SJCRH30 (cell line): ENCODE measurements at places on chromosomes 5 and 9. TPM values are rescaled to one million over a fixed set of nuclear protein-coding genes. Genes with fewer than 3 reads are reported as not detected.

The HTR4 gene
- 0.06 TPM in 1 of 2 replicates, not detected in the other for total RNA-seq

The NDST1 gene
- total RNA-seq = 30.0 and 31.4 TPM in 2 replicates

The ADGRD2 gene
- not detected in 2 replicates for total RNA-seq

The FOXD1 gene
- 10.5 and 10.9 TPM in 2 replicates for total RNA-seq

The SLC36A3 gene
- total RNA-seq = not detected in 2 replicates

The OGN gene
- total RNA-seq = not detected in 2 replicates

The PDLIM4 gene
- 65.4 and 66.3 TPM in 2 replicates for total RNA-seq

- DNase-seq = no peak
Observed at GRCh38 chr9:133423216-133423615, 1.0 kb downstream of the ADAMTS13 start.

DNA sequence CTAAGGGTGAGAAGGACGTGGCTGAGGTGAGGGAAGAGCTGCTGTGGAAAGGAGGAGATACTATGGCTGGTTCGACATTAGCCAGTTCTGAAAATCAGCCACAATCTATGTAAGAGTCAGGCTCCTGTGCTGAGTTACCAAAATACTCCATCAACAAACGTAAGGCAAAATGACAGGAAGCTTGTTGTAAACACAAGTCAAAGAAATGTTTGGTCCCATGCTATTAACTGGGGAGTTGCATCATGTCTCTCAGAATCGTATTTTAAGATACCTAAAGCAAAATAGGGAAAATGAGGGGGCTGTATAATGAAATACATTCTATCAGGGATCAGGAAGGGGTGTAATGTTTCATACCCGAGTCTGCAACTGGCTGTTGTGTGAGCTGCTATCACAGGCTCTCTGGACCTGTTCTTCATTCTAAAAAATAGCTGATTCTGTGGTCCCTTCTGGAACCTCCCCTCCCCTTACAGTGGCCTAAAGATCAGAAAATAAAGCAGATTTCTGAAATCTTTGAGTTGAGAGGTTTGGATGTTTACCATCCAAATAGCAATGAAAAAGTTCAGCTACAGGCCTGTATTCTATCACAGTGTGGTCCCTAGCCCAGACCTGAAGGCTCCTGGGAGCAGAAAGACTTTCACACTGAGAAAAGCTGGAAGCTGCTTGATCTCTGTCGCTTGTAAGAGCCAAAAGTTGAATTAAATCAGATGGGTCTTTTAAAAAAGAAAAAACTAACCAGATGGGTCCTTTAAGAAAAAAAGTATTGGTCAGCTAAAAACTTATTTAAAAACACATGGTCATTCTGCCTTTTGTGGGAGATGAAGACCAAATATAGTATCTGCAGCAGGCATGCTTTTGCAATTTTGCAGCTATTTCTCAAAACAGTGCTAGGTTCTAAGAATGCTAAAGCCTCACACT, 97.8 kb upstream of the SMC5 start:
- DNase-seq = no peak

GRCh38 chr9:124429530-124429867, 14.3 kb upstream of the PSMB7 start:
- DNase-seq = no peak

DNA sequence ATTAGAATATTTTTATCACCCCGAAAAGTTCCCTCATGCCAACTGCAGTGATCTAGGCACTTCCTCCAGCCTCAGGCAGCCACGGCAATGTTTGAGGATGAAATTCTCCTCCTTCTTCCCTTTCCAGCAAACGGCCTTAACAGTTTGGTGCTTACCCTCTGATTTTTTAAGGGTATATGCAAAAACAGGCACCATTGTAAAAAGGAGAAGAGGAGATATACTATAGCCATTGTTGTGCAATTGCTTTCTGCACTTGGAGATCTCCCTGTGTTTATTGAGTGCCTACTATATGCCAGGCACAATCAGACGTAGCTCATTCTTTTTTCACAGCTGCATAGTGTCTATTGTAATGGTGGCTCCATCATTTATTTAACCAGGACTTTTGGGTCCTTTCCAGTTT, 29.4 kb downstream of the GSN start:
- DNase-seq = no peak

- no peak for DNase-seq
Observed at GRCh38 chr5:165775111-165775510, 2269.7 kb downstream of the MAT2B start.

GRCh38 chr9:120099065-120099464, 480.9 kb downstream of the CDK5RAP2 start:
- DNase-seq = peak; percentile 4

- DNase-seq = no peak
Observed at GRCh38 chr5:92941806-92942205, 639.2 kb downstream of the NR2F1-AS1 start.

DNA sequence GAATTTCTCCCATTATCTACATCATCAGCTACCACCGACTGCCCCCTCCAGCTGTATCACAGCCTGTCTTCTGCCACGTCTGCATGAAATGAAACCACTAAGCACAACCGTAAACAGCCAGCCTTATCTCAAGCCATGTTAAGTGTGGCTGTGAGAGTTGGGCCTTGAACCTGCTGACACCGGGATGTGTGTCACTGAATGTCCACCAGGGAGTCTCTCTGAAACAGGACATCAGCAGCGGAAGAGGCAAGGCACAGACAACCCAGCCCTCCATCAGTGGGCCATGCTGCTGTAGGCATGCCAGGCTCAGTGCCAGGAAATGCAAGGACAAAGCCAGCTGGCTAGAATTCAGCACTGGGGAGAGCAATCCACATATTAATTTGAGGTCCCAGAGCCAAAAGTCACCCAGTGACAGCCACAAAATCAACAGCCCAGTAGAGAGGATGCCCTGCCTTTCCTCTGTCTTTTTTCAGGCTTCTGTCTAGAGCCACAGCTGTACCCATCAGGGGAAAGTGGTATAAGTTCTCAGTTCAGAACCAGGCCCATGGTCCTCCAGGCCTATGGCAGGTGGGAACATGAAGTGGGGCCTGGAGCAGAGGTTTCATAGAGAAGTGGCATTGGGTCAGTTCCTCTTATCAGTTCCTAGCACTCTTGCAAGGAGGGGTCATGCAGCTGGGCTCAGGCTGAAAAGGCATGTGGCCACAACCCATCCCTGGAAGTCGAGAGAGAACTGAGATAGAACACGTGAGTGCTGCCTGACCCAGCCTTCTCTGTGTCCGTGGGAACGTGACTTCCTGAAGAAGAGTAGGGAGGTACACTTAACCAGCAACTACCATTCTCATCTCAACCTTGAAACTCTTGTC, 199.4 kb downstream of the ESM1 start:
- no peak for DNase-seq

DNA sequence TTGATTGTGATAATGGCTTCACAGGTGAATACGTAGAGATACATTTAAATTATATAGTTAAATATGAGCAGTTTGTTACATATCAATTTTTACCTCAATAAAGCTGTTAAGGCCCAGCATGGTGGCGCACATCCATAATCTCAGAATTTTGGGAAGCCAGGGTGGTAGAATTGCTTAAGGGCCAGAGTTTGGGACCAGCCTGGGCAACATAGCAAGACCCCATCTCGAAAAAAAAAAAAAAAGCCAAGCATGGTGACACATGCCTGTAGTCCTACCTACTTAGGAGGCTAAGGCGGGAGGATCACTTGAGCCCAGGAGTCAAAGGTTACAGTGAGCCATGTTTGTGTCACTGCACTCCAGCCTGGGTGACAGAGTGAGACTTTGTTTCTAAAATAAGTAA, 138.7 kb upstream of the TMEM161B start:
- no peak for DNase-seq

GRCh38 chr9:113661074-113661473, 197.5 kb downstream of the RGS3 start:
- DNase-seq = no peak

DNA sequence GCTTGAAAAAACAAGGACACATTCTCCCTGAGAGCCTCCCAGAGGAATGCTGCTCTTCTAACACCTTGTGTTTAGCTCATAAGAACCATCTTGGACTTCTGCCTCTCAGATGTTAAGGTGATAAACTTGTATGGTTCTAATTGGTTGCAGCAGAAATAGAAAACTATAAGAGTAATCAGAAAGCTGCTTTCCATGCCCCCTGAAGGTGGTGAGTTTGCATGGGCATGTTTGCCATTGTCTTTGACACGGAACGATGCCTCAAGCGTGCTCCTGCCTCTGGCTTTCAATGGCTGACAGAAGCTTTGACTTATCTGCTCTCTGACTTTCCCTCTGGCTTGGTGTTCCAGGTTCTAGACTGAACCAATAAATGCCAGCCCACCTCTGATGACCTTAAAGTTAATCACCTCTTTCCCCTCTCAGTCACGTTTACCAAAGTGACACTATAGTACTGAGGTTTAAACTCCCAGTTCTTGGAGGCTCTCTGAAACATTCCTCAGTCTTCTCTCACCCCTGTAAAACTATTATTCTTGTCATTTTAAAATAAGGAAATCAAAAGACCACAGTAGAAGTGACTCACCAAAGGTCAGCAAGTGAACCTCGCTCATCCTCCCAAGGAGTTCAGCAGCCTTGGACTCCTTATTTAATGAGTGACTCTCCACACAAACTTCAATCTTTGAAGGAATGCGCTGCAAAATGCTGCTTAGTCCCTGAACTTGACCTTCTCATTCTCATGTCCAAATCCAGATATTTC, 103.6 kb downstream of the PIK3R1 start:
- DNase-seq = no peak

GRCh38 chr5:113578091-113578490, 64.6 kb downstream of the YTHDC2 start:
- no peak for DNase-seq

- no peak for DNase-seq
Observed at GRCh38 chr5:58077416-58077815, 382.5 kb downstream of the PLK2 start.

- no peak for DNase-seq
Observed at GRCh38 chr9:136970361-136970760, 6.9 kb upstream of the PTGDS start.

DNA sequence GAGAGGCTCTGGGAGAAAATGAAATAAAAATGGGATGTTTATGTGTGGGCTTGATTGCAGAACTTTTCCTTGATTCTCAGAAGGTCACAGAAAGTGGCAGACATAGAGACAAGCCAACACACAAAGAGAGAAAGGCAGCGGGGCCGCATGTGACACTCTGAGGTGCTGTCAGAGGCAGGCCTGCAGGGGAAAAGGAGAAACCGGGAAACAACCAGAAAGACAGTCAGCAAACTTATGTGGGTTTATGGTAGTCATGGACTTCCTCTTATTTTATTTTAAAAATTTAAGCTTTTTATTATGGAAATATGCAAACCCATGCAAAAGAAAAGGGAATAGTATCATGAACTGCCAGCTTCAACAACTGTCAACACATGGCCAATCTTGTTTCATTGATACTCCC, 16.3 kb upstream of the IGFBPL1 start:
- no peak for DNase-seq

DNA sequence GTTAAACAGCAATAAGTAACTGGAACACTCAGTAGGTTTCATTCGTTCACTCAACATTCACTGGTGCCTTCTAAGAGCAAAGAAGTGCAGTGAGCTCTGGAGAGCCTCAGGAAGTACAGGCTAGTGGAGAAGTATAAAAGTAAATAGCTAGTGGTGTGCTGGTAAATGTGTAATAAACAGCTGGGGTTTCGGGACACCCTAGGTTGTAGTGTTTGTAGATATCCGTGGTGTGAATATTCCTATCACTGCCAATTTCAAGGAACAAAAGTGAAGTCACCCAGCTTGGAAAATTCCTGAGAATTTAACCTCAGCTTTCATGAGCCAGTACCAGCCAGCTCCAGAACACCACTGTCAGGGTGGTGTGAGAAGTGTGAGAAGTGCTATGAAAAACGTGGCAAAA, 75.9 kb downstream of the GABBR2 start:
- no peak for DNase-seq
